ENCODE measurements at places on chromosomes 11 and 22. TPM values are rescaled to one million over a fixed set of nuclear protein-coding genes. Genes with fewer than 3 reads are reported as not detected.

Gene FBXO7
- 74.9 TPM for total RNA-seq

Gene APOL5
- not detected for total RNA-seq

Gene HTR3A
- total RNA-seq: not detected

Gene VPREB3
- total RNA-seq: 0.92 TPM

Gene MSANTD4
- total RNA-seq: 8.7 TPM

Gene MS4A6E
- not detected for total RNA-seq

Gene CASP1
- 0.46 TPM for total RNA-seq

Gene AASDHPPT
- 32.4 TPM for total RNA-seq

Gene DEUP1
- not detected for total RNA-seq

Gene IGSF9B
- 1.6 TPM for total RNA-seq

Gene PDE2A
- 1.2 TPM for total RNA-seq

Gene OR10A5
- total RNA-seq: not detected

Gene CACNA1I
- total RNA-seq: 0.03 TPM
